Stimulated activated CD8-positive, alpha-beta memory T cell treated with anti-CD3 and anti-CD28 coated beads, Interleukin-7, amount 100 ng/mL, for 4 hours (primary cell): ENCODE measurements at places on chromosomes 7 and 10.
A peak's percentile ranks its signal among the peaks of the same experiment; 100 is the strongest.

DNA sequence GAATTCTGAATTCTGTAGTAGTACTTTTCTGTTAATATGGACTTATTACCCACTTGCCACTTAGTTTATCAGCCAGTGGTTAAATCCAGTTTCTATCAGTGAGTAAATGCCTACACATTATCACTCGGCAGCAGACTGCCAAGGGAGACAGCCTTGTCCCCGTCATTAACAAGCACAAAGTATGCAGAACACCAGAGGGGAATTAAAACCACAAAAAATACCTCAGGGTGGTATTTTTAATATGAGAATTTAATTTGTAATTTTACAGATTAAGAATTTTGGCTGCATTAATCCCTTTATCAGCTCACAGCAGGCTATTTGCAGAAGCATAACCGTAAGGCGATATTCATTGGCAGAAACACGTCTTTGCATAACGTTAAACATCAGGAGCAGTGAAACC lies 150.0 kb upstream of the FZD1 start:
- no peak for DNase-seq

DNA sequence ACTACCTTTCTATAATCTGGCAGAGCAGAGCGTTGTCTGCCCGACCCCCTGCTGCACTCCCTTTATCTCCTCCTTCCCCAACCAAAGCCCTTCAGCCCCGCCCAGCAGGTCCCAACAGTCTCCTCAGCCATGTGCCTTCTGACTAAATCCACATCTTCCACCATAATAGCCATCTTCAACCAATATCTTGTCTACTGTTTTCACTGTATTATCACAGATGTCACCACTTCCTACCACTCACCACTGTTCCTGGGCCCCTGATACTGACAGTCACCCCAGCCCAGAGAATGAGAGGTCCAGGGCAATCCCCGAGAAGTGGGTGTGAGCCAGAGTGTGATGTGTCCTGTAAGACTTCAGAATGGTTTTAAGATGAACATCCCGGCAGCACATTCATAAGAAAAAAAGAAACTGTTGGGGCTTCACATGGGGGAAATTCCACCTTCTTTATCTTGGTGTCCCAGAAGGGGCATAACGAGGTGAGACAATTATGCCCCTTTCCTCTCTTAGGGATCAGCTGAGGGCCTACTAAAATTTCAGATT lies 25.3 kb downstream of the CCDC6 start:
- peak; percentile 39 for DNase-seq

DNA sequence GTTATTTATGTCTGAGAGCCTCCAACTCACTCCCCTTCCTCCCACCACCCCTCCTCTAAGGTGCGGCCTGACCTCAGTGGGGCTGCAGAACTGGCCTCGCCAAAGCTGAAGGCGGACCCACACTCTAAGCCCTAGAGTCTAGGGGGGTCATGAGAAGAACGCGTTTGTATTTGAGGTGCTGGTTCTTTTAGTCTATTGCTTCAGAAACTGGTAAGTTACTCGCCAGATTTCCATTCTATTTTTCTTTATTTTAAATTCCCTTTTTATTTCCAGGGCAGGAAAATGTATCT lies 357.5 kb downstream of the DNAJB6 start:
- DNase-seq, result no peak

GRCh38 chr7:99720800-99721595 lies 14.0 kb downstream of the CYP3A7 start:
- no peak for DNase-seq

- no peak for DNase-seq
Observed at GRCh38 chr10:81575036-81575435, 300.0 kb upstream of the NRG3 start.

GRCh38 chr10:124768791-124769190 lies 22.9 kb downstream of the EEF1AKMT2 start:
- no peak for DNase-seq

DNA sequence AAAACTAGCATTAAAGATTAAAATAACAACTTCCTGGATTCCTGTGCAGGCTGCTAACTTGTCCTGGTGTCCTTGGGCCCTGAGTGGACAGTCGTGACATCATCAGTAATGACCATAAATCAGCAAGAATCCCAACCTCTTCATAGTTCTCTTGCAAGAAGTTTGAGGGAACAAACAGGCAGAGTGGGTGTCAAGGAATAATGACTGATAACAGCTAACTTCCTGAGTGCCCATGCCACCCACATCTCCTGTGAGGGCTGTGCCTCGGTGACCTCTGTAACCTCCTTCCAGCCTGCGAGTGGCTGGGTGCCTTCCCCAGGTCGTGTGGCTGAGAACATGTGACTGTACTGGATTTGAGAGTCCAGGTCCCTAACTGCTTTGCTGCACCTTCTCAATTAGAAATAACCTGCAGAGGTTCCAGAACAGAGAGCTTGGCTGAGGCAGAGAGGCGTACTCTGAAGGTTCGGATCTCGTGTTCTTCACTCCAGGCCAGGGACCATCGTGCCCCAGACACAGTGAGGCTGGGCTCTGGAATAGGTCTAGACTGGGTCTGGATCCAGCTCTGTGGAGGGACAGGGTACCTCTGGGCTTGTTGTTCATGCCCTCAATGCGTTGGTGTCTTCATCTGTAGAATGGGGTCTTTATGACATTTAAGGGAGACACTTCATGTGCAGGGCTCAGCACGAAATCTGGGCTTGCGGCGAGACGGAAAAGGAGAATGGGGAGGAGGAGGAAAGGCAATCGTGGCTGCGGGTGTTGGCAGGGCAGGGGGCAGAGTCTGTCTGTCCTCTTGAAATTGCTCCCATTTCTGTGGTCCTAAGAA lies 313.1 kb upstream of the ZNF32 start:
- DNase-seq, result no peak

- DNase-seq, result no peak
Observed at GRCh38 chr10:92789786-92790185, 58.5 kb upstream of the EXOC6 start.

DNA sequence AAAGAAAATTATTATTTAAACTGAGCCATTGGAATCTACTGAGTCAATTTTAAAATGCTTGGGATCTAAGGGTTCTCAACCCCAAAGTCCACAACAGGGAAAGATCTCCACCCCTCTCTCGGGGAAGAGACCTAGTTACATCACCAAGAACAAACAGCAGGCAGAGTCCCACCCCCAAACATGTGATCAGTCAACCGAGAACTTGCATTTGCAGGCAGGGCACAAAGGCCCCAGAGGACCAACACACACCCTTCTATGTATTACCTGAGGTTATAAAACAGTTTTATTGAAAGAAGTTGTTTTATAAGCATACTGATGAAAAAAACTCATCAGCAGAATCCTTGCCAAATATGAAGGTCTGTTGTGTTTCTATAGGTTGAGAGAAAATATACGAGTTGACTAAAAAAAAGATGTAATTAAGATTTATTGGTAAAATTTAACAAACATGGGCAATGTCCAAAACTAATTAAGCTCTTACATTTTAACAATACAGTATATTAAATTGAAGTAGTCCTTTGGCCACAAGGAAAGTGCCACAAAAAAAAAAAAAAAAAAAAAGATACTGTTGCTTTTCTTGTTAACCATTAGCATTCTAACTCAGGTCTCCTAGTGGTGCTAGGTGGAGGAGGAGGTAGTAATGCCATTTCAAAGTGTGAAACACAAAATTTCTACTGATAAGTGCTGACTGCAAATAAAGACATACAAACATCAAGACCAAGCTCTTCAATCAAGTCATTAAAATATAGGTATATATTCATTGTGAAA lies 975 bp upstream of the USP54 start:
- DNase-seq, result no peak

- no peak for DNase-seq
Observed at GRCh38 chr7:114419441-114420272, 5.0 kb downstream of the FOXP2 start.

- DNase-seq, result no peak
Observed at GRCh38 chr10:77291596-77292505, 345.8 kb downstream of the KCNMA1 start.

DNA sequence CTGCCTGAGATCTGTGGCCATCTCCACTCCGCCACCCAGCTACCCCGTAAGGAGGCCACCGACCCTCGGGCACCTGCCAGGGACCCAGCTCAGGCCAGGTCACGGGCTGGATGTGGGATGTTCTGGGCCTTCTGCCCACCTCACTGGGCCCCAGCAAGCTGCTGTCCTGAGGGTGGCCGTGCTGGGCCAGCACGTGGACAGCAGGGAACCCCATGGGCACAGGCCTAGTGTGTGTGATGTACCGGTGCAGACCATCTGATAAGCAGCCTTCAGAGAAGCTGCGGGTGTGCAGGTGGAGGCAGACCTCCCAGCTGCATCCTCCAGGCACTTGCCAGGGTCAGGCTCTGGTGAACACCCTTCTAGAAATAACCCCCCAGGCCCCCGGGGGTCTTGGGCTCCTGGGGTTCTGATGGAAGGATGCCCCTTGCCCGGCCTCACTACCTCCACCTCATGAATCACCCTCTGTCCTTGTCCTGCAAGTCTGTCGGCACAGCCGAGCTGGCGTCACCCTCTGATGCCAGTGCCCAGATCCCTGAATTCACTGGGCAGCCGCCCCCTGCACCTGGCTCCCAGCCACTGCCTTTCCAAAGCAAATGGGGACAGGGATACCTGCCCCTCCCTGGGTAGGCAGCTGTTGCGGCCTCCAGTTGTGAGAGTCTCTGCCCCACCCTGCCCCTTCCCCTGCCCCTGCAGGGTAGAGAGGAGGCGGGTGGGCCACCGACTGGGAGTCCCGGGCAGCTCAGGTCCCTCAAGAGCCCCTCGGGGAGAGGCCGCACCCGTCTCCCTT lies 139.8 kb downstream of the FAM53B start:
- no peak for DNase-seq

GRCh38 chr10:129942019-129942277 lies 22.1 kb downstream of the EBF3 start:
- no peak for DNase-seq

GRCh38 chr10:92240289-92241157 lies 50.4 kb downstream of the CPEB3 start:
- DNase-seq, result peak; percentile 15

DNA sequence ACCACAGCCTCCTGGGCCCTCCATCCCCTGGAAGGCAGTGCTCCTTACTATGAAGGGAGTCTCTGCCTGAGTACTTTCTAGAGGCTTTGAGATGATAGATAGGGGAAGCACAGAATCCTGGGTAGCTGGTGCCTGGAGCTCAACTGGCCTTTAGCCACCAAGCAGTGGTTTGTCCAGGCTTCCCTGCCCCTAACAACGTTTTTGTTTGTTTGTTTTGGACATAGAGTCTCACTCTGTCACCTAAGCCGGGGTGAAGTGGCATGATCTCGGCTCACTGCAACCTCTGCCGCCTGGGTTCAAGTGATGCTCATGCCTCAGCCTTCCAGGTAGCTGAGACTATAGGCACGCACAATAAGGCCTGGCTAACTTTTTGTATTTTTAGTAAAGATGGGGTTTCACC lies 289.4 kb downstream of the PLXNA4 start:
- no peak for DNase-seq

DNA sequence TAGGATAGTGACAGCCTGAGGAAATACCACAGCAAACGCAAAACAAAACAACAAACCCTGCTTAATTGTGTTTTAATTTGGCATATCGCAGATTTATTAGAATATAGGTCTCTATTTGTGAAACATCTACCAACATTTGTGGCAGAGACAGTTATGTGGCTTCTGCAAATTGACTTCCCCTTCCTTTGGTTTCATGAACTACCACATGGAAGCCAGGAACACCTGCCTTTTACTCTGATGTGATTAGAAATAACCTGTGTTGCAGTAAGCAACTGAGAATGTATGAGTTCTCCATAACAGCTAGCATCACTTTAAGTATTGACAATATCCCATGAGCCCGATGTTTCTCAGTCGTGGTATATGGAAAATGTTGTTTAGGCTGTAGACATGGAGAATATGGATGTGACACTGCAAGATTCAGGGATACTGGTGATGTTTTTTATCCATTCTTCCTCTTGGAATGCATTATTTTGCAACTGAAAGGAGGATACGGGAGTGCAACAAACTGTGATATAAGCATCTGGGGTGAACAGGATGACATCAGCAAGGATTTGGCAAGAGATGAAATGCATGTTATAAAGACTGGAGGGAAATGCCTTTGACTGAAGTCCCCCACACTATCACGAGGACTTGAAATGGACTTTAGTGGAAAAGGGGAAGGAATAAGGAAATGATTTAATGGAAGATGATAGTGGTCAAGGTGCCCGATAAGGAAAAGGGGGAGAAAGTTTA lies 95.9 kb downstream of the CUBN start:
- DNase-seq, result no peak

DNA sequence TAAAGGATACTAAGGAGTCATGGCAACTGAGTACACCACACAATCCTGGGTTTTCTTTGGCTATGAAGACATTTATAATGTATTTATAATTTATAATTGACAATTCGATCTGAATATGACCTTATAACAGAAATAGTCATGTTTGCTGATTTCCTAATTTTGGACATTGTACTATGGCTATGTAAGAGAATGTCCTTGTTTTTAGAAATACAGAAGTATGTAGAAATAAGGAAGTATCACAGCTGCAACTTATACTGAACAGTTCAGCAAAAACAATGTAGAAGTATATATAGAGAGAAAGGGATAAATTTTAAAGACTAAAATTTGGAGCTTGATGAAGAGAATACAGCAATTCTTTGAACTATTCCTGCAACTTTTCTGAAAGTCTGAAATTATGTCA lies 32.6 kb downstream of the PRLHR start:
- no peak for DNase-seq

DNA sequence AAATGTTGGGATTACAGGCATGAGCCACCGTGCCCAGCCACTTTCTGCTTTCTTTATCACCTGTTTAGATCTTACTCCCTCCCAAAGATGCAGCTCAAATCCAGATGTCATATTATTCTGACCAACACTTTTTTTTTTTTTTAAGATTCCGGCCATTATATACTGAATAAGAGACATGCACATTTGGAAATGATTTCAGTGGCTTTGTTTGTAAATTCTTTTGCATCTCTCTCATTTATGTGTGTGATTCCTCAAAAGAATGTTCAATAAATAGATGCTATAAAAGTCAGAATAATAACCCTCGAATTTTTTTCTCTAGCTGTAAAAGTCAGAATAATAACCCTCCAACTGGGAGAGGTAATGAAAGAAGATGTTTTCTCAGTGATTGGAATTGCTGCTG lies 25.4 kb downstream of the HECW1 start:
- no peak for DNase-seq

GRCh38 chr10:115950320-115950719 lies 322.7 kb downstream of the GFRA1 start:
- no peak for DNase-seq

DNA sequence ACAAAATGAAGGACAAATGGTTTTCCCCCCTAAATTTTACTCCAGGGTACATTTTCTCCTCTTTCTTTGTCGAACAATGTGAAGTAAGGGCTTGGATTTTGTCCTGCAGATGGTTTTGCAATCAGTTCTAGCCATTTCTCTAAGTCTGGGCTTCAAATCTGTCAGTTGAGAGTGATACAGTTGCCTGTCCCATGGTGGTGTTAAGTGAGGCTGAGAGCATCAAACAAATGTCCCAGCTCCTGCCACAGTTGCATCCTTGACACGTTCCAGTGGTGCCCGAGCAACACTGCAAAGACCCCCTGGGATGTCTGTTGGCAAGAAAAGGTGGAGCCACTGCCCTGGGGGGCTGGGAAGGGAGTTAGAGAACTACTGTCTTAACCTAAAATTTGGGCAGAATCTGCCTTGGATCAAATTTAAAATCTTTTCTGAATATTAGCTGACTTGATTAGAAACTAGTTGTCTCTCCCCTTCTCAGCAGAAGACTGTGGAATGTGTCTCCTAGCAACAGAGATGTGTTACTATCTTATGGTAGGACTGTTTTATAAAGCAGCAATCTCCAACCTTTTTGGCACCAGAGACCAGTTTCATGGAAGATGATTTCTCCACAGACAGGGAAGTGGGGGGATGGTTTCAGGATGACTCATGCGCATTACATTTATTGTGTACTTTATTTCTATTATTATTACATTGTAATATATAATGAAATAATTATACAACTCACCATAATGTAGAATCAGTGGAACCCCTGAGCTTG lies 102.0 kb upstream of the STEAP1B start:
- DNase-seq, result no peak

GRCh38 chr10:97553575-97554031 lies 19.0 kb upstream of the ANKRD2 start:
- peak; percentile 43 for DNase-seq
